ENCODE measurements at places on chromosomes 2 and 18.

GRCh38 chr2:138267161-138267901 is 234.2 kb upstream of the SPOPL start:
- no peak for DNase-seq

GRCh38 chr18:12321333-12321732 is 13.3 kb downstream of the TUBB6 start:
- no peak for DNase-seq

DNA sequence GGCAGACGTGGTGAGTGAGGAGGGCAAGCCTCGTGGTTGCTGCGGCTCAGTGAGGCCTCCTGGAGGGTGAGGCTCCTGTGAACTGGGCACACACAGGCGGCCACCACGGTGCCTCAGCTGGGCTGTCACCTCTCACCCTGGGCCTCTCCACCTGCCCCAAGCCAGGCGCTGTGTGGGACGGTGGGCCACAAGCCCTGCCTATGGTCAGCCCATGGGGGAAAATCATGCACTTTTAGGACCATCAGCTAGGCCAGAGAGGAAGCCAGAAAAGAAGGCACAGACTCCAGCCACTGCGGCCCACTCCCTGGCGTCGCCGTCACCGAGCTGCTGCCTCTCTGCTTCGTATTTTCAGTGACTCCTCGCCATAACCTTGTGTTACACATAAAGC is 28.5 kb upstream of the HS6ST1 start:
- DNase-seq = no peak

- no peak for DNase-seq
These were observed 54.0 kb downstream of the MEIS1 start for GRCh38 chr2:66488946-66489345.

DNA sequence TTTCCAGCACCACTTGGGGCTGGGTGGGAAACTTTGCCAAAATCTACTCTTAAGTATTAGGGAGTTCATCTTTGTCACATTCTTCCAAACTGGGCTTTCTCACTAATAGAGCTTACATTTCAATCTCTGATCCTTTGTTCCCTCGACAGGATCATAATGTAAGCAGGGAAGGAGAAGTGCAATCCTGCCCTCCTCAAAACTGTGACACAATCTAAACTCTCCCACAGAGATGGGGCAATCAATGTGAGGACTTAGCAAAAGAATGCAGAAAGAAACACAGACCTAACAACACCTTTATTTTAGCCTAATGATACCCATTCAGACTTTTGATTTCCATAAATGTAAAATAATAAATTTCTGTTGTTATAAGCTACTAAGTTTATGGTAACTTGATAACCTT is 40.8 kb downstream of the DSEL start:
- no peak for DNase-seq

- DNase-seq = no peak
These were observed 413 bp upstream of the CHMP3 start for GRCh38 chr2:86563650-86564061.

- no peak for DNase-seq
These were observed 34.3 kb upstream of the ITM2C start for GRCh38 chr2:230830428-230830827.

DNA sequence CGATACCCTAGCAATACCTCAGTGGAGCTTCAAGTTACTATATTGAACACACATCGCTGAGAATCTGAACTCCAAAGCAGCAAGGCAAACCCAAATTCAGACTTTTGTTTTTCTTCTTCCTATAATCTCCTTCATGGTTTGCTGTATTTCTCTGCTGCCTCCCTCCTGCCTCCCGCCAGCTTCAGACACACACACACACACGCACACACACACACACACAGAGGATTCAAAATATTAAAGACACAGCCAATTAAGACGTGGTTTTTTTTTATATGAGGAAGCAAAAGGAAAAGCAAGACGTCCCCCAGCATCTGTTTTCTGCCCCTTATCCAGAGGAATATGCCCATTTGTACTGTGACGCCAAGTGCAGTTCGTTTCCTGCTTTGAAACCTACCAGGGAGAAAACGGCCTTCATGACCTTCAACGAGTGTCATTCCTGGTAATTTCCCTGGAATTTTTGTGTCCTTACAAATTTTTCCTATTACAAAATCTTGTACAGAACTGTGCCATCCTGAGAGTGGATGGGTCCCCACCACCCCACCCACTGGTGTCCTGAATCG is 547.9 kb upstream of the ID2 start:
- DNase-seq = no peak

- DNase-seq = no peak
These were observed 9.3 kb upstream of the TBC1D8 start for GRCh38 chr2:101160454-101160853.

GRCh38 chr2:133936601-133937000 is 317.3 kb upstream of the MGAT5 start:
- no peak for DNase-seq

GRCh38 chr2:6880200-6880733 is 2.7 kb downstream of the RSAD2 start:
- DNase-seq = no peak

- DNase-seq = no peak
These were observed 182.7 kb downstream of the RPIA start for GRCh38 chr2:88874063-88874657.

DNA sequence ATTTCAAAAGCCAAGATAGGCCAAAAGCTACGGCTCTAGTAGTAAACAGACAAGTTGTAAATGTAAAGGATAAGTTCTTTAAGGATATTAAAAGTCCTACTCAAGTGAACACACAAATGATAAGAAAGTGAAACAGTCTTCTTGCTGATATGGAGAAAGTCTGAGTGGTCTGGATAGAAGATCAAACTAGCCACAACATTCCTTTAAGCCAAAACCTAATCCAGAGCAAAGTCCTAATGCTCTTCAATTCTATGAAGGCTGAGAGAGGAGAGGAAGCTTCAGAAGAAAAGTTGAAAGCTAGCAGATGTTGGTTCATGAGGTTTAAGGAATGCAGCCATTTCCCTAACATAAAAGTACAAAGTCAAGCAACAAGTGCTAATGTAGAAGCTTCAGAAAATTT is 111.7 kb upstream of the ZEB2 start:
- DNase-seq = no peak

- DNase-seq = no peak
These were observed 19.6 kb upstream of the SULT1C3 start for GRCh38 chr2:108220191-108220590.

DNA sequence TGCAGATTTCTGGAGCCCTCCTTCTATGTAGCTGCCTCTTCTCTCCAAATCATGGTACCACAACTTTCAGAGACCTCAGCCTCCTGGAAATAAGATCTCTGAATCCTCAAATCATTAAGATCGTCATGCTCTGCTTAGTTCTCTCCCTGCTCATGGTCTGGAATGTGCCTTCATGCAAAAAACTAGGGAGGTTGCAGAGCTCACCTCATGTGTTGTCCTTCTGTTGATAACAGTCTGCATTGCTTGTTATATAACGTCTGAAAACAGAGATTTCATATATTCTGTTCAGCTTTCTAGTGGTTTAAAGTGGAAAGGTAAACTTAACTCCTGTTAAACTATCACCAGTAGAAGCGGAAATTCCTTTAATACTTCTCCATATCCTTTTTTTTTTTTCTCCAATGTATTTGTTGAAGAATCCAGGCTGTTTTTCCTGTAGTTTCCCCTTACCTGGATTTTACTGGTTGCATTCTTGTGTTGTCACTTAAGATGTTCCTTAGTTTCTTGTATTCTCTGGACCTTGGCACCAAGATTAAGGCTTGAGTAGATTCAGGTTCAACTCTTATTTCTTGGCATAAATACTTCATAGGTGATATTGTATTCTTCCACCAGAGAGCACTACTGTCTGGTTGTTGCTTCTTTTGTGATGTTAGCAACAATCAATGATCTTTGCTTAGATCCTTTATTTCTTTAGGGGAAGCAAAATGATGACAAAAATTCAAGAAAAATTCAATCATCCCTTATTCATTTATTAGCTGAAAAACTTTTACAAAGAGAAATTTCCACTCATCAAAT is 211.3 kb downstream of the LOXHD1 start:
- no peak for DNase-seq
